ENCODE measurements at places on chromosomes 7 and 10. TPM values are rescaled to one million over a fixed set of nuclear protein-coding genes. Genes with fewer than 3 reads are reported as not detected.

DNA sequence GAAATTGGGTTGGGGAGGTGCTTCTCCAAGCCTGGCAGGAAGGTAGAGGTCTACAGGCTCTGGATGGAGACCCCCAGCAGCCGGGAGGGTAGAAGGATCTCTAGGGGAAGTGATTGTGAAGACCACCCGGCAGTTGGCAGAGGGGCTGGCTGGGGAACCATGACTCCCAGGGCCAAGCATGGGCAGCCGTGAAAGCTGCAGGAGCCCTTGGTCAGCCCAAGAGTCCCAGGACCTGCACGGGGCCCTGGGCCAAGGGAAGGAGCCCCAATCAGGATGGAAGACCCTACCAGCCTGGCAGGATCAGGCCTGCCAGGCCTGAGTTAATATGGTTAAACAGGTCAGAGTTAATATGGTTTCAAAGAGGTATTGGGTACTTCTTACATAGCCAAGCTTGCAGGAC is 126.3 kb upstream of the NANOS1 start:
- no peaks in the 10 kb centered on the region for H3K4me1 ChIP-seq
- no peaks in the 10 kb centered on the region for H3K27me3 ChIP-seq
- no peak overlapping the region for H3K27ac ChIP-seq
- DNase-seq, result no peak
- no peak overlapping the region for H3K4me3 ChIP-seq

GRCh38 chr10:49080071-49080470 is 35.3 kb downstream of the VSTM4 start:
- DNase-seq, result peak; percentile 68
- H3K27ac ChIP-seq, result peak overlapping the region; percentile 47

DNA sequence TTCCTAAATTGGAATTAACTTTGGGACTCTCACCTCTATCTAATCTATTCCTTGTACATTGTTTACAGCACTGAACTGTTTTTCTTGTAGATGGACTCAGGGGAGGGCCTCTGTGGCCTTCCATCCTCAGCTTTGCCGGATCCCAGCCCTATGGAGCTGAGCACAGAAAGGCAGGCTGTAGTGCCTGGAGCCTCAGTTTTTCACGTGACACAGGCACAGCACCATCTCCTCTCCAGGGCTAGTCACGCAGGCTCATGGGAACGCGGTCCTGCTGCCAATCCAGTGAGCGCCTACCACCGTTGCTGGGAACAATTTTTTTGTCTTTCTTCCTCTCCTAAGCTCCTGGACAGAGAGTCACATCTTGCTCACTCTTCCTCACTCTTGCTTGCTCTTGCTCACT is 75.6 kb upstream of the DDC start:
- H3K4me3 ChIP-seq, result no peak overlapping the region
- no peaks in the 10 kb centered on the region for H3K27me3 ChIP-seq
- no peak overlapping the region for H3K27ac ChIP-seq
- H3K4me1 ChIP-seq, result peaks cover 5% of the 10 kb centered on the region
- no peak for DNase-seq

GRCh38 chr7:73699370-73700068 is 16.1 kb downstream of the BUD23 start:
- H3K27me3 ChIP-seq, result no peaks in the 10 kb centered on the region
- no peaks in the 10 kb centered on the region for H3K36me3 ChIP-seq
- no peak overlapping the region for H3K27ac ChIP-seq
- no peak for DNase-seq
- no peak overlapping the region for H3K4me3 ChIP-seq

Gene ACSL5
- total RNA-seq, result 13.9 TPM

Gene FRA10AC1
- total RNA-seq, result 21.3 TPM
